NCI-H526 treated with DMSO at 0.1 percent for 48 hours (cell line): ENCODE measurements at places on chromosomes 3 and 15.

DNA sequence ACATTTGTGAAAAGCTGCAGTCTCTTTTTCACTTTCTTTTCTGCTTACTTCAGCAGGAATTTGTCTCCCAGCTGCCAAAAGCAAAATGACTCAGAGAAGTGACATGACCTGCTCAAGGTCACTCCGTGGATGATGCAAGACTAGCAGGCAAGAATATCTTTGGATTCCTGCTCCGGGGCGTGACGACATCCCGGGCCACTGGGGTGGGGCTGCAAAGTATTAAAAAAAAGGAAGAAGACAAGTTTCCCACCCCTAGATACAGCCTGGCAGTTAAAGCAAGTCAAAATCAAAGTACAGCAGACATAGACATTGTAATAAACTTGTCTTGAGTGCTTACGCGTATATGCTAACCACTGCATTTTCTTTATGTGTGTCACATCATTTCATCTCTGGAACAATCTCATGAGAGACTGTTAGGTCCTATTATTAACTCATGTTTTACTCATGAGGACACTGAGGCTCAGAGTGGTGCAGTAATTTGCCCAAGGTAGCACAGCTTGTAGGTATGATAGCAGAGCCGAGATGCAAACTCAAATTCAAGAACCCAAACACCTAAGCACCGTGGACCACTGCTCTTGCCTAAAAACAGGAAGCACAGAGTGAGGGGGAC, 485.2 kb upstream of the PROK2 start:
- DNase-seq = no peak

- DNase-seq = no peak
These were observed 185.6 kb downstream of the PLCL2 start for GRCh38 chr3:17070161-17070959.

- no peak for DNase-seq
These were observed 18.9 kb upstream of the SLC27A2 start for GRCh38 chr15:50162969-50163718.

DNA sequence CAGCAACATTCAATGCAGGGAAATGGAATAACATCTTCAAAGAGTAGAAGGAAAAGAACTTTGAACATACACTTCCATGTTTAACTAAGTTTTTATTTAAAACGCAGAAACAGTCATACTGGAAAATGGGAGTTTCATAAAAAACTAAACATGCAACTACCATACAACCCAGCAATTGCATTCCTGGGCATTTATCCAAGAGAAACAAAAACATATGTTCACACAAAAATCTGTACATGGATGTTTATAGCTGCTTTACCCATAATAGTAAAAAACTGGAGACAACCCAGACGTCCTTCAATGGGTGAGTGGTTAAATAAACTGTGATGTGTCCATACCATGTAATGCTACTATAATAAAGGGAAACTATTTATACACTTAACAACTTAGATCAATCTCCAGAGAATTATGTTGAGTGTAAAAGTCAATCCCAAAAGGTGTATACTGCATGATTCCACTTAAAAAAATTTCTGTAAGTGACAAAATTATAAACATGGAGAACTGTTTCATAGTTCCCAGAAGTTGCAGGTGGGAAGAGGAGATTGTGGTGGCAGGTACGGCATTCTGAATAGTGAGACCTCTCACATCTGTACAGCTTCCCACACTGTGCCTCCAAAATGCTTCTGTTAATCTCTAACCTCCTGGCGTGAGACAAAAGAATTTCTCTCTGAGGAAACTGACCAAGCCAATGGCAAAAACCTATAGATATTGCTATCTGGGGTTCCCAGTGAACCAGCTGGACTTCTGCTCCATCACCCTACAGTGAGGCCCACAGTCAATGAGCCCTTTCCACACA, 23.1 kb downstream of the ISG20 start:
- no peak for DNase-seq

- no peak for DNase-seq
These were observed 138.5 kb downstream of the GABRB3 start for GRCh38 chr15:26634319-26634718.

- DNase-seq = no peak
These were observed 42.0 kb upstream of the MEIS2 start for GRCh38 chr15:37142371-37142770.

DNA sequence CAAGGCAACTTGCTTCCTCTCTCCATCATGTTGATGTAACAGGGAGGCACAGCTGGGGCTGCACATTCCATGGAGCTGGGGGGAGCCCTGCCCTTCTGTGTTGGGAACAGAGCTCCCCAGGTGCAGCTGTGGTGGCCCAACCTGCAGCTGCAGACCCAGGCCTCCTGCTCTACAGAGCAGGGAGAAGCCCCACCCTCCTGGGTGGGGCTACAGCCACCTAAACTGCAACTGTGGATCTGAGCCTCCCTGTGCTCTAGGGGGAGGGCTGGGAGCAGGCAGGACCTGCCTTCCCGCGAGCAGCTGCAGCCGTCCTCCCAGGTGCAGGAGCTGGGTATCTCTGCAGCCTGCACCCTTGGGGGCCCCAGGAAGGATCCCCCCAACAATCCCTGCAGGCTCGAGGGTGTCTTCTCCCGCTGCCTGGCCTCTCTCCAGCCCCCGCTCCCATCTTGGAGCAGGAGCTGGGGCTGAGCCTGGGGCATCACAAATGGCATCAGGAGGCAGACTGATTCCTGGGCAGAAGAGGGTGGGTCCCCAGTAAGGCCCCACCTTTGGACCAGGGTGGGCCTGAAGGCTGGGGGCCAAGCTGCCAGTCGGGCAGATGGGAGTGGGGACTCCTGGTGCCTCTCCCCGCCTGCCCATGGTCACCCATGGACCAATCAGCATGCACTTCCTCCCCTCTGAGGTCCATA, 7.4 kb downstream of the LRRC58 start:
- no peak for DNase-seq

DNA sequence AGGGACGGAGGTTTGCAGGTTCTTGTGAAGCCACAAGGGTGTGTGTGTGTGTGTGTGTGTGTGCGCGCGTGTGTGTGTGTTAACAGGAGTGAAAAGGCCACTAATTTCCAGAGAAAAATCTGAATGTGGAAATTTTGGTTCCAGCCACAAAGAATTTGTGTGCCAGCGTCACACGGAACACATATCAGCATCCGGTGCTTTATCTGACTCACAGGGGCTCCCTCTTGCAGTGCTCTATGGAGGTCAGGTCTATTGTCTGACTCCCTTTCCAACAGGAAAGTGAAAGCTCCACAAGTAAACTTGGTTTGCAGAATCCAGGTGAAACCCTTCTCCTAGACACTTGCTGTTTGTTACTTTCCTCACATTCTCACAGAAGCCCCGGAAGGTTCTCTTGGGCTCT, 6.2 kb downstream of the CLDN11 start:
- no peak for DNase-seq

DNA sequence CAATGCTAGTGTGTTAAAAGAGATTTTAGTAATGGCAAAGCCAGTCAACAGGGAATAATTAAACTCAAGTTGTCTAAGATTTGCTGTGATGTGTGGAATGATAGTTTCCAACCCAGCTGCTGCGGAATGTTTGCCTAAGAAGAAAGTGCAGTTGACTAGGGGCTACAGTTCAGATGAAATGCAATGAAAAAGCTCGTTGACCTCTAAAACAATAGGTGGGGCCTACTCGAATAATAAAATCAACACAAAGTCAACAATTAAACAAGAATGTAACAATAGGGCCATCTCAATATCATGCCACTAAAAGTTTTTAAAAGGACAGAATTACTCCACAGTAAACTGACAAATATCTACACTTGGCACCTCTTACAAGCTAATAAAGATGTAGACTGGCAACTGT, 484.2 kb downstream of the MECOM start:
- DNase-seq = no peak

- peak; percentile 18 for DNase-seq
These were observed 419 bp downstream of the HYKK start for GRCh38 chr15:78507831-78508160.

GRCh38 chr3:152159328-152159727, 109.4 kb upstream of the MBNL1 start:
- no peak for DNase-seq

DNA sequence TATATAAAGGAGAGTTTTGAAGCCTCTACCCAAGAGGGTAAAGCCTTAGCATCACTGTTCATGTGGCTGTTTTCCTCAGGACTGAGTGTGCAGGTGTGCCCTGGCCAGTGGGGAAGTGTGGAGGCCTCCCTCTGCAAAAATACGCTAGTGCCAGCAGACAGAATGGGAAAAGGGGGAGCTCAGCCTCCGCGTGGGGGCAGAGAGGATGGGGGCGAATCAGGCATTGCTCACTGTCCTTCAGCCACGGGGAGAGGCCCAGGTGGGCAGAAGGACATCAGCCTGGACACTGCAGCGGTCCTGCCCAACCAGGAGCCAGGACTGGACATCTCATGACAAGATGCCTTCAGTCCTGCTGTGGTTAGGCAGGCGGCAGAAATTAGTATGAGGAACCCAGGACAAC, 10.1 kb downstream of the LTF start:
- no peak for DNase-seq

- no peak for DNase-seq
These were observed 62.6 kb upstream of the PDZRN3 start for GRCh38 chr3:73687106-73688004.

GRCh38 chr3:157122832-157123427, 37.0 kb downstream of the CCNL1 start:
- no peak for DNase-seq

- DNase-seq = no peak
These were observed 143.1 kb downstream of the ARRDC4 start for GRCh38 chr15:98103570-98103969.

GRCh38 chr3:78912687-78913086, 855.1 kb downstream of the ROBO1 start:
- no peak for DNase-seq

DNA sequence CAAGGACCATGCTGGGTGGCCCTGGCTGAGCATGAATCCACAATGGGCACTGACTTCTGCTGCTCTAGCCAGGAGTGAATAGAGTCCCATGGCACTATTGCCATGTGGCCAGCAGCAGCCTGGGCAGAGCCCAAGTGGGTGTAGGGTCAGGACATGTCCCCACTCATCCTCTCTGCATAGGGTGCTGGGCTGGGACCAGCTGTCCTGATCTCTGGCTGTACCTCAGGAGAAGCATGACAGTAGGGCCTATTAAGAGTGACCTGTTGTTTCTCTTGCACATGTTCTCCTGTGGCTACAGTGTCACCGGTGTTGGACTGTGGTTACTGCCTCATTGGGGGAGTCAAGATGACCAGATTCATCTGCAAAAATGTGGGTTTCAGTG, 46.9 kb downstream of the DLEC1 start:
- no peak for DNase-seq

DNA sequence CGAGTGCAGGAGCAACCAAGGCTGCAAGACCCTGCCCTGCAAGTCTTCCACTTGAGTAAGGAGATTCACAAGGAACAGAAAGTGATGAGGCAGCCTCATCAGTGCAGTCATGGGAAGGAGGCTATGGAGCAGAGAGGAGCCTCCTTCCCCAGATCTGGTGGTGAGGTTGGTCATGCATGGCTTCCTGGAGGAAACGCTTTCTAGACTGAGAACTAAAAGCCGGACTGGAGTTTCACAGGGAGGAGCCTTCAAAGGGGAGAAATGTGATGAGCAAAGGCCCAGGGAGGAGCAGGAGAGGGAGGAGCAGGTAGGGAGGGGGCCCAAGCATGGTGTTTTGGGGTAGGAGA, 139.9 kb downstream of the SRGAP3 start:
- no peak for DNase-seq

GRCh38 chr15:71051539-71051938, 63.7 kb upstream of the THSD4 start:
- DNase-seq = no peak

GRCh38 chr3:13879102-13879945, 547 bp downstream of the WNT7A start:
- DNase-seq = no peak

DNA sequence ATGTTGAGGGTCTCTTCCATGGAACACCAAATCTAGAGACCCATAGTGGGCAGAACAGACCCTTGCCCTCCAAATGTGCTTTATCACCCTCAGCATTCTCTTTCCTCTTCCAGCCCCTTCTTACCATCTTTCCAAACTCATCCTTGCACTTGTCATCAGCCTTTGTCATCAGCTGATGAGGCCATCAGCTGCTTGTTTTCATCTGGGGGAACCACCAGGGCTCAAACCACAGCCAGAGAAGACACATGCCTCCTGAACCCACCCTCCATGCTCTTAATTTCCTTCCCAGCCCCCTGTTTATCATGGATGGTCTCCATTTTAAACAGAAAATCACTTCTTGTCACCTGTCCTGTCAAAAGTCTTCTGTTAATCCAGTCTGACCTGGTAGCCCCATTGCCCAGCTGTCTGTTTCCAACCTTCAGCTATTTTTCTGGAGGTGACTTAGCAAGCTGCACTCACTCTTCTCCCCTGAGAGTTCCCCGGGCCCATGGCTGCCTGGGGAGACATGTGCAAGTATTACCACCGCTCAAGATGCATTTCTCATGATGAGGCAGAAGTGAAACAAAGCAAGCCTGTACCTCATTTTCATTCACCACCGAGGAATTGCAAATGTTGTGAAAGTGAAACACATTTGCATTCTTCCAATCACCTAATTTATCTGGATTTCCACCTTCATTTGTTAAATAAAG, 14.7 kb upstream of the SYNM start:
- no peak for DNase-seq

DNA sequence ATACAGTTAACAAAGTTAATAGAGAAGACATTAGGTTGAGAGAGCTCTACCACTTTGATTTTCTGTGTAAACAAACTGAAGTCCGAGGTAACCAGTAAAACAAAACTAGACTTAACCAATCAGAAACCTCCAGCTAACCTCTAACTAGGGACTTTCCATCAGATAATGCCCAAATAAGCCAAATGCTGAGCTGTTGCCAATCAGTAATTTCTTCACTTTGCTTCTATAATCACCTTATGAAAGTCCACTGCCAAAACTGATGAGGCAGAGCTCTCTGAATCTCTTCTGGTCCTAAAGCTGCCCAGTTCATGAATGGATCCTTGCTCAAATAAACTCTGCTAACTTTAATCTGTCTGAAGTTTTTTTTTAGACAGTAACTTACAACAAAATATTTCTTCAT, 448.0 kb upstream of the NECTIN3 start:
- no peak for DNase-seq

DNA sequence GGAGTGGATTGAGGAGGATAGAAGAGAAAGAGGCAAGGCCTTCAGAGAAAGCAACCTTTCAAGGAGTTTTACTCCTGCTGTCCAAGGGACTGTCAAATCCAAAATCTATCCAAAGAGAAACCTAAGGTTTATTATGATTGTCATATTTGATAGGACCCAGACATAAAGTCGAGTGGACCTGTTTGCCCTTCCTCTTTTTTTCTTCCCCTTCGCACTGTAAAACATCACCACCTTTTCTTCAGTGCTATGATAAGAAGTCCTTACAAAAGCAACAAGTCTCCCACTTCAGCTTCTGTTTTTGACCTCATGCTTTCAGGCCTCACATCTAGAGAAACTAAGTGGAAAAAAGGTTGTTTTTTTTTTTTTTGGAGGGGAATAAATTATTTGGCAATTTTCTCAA, 73.0 kb downstream of the TRPC1 start:
- no peak for DNase-seq

DNA sequence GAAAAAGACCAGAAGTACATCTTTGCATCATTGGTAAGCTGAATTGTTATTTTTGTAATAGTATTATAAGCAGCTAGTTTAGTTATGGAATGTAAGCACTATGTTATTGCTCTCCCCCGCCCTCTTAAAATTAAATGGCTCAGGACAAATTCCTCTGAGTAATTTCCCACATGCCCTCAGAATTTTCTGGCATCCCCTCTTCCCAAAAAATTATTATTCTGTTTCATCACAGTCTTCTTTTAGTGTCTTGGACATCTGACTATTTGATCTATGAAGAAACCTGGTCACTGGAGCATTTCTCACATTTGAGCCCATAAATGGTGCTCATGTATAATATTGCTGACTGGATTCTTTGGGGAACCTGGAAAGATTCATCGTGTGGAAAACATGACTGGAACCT, 68.3 kb downstream of the KLHL25 start:
- no peak for DNase-seq

- no peak for DNase-seq
These were observed 110.1 kb upstream of the MLF1 start for GRCh38 chr3:158460926-158461325.
